Immature natural killer cell (primary cell): ENCODE measurements at places on chromosomes 6 and 20. TPM values are rescaled to one million over a fixed set of nuclear protein-coding genes. Genes with fewer than 3 reads are reported as not detected.

DNA sequence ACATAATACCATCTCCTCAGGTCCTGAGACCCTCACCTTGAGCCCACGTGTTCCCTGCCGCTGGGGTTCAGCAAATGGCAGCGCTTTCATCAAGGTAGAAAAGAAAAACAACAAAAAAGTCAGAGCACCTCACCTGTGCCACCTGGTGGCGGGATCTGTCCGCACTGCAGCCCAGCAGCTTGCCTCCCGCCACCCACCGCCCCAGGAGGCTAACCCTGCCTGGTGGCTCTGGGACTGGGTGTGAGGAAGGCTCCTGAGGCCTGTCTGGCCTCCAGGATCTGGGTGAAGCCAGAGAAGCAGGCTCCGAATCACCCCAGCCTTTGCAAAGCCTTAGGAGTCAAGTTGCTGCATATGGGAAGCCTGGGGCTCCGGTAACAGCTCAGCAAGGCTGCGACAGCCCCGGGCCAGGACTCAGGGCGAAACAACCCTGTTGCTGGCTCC is 270.8 kb downstream of the BMP7 start:
- DNase-seq, result no peak
- peaks cover 8% of the 10 kb centered on the region for H3K27me3 ChIP-seq
- H3K36me3 ChIP-seq, result no peaks in the 10 kb centered on the region
- H3K4me3 ChIP-seq, result no peak overlapping the region

GRCh38 chr20:47215653-47216397 is 140.7 kb downstream of the ZMYND8 start:
- H3K27me3 ChIP-seq, result peaks cover 3% of the 10 kb centered on the region
- H3K4me1 ChIP-seq, result peaks cover 13% of the 10 kb centered on the region
- no peak overlapping the region for H3K27ac ChIP-seq
- H3K36me3 ChIP-seq, result peaks cover 40% of the 10 kb centered on the region
- no peak overlapping the region for H3K4me3 ChIP-seq
- no peak for DNase-seq

DNA sequence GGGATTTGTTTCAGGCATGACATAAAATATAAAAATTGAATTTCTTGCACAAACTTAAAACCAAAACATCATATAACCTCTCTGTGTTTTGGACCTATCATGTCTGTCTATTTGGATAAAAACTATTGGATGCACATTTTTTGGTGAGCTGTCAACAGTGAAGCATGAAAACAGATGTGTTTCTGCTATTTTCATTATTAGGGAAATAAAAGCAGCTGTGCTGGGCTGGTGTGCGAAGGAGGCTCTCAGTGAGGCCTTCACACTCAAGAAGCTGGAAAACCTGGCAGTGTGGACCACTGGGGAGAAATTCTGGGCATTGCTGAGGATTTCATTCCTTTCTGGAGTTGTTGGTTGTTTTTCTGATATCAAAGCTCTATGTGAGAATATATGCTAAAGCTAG is 395.3 kb downstream of the GJA1 start:
- no peaks in the 10 kb centered on the region for H3K4me1 ChIP-seq
- H3K36me3 ChIP-seq, result peaks cover 4% of the 10 kb centered on the region
- H3K4me3 ChIP-seq, result no peak overlapping the region

DNA sequence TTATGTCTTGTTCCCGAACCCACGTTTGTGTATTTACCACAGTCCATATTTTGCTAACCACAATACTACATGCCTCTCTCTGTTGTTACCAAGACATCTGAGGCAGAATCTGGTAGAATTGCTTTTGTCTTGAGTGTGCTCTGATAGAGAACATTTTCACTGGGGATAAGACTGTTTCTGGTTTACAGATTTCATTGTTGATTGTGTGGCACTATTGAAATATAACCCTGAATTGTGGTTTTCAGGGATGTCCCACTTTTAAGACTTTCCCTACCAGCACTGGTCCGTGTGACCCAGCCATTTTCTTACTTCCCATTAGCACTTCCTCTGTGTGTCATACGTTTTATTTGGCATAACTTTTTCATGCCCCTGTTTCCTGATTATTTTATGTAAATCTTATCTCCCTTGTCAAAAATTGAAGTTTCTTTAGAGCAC is 12.2 kb downstream of the NCOA7 start:
- H3K27ac ChIP-seq, result peak overlapping the region; percentile 54
- H3K4me1 ChIP-seq, result peaks cover 50% of the 10 kb centered on the region
- no peaks in the 10 kb centered on the region for H3K36me3 ChIP-seq
- peak overlapping the region; percentile 1 for H3K4me3 ChIP-seq
- H3K27me3 ChIP-seq, result no peaks in the 10 kb centered on the region

DNA sequence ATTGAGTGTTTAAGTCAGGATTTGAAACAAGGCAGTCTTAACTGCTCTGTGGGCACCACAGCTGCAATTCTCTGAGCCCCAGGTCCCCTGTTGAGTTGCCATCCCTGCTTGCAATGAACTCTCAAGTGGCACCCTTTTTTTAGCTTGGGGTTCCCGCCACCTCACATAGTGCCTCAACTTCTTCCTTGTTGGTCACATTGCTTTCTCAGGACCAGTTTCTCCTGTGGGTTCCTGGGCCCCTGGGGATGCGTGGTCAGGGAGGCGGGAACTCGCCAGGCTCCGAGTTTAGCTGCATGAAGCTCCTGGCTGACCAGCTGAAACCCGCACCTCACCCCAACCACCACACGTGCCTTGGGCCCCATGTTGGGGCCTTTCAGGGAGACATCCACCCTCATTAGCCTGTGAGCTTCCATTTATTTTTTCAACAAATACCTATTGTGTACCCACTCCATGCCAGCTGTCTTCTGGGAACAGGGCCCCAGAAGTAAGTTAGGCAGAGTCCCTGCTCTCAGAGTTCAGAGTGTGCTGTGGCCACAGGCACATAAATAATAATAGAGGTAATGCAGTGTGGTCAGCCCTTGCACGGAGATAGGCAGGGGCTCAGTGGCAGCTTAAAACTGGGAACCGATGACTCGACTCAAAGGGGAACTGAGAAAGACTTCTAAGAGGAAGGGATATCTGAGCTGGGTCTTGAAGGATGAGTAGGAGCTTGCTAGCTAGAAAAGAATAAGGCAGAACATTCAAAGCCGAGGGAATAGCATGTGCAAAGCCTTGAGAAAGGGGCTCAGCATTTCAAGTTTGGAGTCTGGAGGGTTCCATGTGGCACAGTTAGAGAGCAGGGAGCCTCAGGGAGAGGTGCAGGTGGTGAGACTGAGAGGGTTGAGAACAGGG is 33.9 kb upstream of the FAM83D start:
- H3K4me1 ChIP-seq, result peaks cover 51% of the 10 kb centered on the region
- peak overlapping the region; percentile 96 for H3K27ac ChIP-seq
- H3K36me3 ChIP-seq, result peaks cover 5% of the 10 kb centered on the region
- no peak for DNase-seq

DNA sequence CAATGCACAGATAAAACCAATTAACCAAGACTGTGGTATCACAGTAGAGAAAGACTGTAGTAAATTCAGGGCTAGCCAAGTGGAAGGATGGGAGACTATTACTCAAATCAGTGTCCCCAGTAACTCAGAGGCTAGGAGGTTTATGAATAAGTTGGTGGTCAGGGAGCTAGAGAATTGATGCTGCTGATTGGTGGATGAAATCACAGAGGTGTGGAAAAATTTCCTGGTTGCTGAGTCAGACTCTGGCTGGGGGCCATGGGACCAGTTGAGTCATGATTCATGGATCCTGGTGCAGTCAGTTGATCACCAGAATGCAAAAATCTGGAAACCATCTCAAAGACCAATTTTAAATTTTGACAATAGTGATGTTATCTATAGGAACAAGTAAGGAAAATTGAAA is 555.9 kb downstream of the C6orf118 start:
- peaks cover 4% of the 10 kb centered on the region for H3K36me3 ChIP-seq
- H3K4me1 ChIP-seq, result no peaks in the 10 kb centered on the region
- no peak overlapping the region for H3K27ac ChIP-seq

DNA sequence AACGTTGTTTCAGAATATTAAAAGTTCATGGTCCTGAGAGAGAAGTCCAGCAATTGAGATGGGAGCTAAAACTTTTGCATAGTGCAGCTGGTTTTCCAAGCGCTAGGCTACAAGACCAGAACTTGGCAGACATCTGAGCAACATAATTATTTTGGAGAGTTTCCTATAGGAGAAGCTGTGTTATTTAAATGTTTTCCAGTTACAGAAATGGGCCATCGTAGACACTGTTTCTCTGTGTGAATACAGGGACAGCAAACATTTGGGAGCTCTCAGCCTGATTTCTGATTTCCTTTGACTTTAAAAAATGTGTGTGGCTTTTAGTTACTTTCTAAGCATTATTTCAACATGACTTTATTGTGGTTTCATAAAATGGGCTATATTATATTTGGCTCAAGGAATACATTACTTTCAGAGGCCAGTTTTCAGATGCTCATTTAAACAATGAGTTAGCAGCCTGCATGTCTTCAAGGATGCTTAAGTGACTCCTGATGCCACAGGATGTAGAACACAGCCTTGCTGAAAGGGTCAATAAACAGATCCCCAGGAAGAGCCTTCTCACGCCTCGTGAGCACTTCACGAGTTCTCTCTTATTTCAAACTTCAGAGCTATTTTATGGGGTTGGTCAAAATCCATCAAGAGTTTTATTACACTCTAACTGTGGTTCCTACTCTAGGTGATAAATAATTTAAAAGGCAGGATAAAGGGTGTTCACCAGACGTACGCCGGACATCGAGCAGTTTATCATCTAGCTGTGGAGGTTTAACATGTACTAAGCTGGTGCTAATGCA is 193.8 kb downstream of the SMOC2 start:
- no peak overlapping the region for H3K4me3 ChIP-seq
- no peak overlapping the region for H3K27ac ChIP-seq
- H3K27me3 ChIP-seq, result peaks cover 11% of the 10 kb centered on the region
- DNase-seq, result no peak
- no peaks in the 10 kb centered on the region for H3K36me3 ChIP-seq

DNA sequence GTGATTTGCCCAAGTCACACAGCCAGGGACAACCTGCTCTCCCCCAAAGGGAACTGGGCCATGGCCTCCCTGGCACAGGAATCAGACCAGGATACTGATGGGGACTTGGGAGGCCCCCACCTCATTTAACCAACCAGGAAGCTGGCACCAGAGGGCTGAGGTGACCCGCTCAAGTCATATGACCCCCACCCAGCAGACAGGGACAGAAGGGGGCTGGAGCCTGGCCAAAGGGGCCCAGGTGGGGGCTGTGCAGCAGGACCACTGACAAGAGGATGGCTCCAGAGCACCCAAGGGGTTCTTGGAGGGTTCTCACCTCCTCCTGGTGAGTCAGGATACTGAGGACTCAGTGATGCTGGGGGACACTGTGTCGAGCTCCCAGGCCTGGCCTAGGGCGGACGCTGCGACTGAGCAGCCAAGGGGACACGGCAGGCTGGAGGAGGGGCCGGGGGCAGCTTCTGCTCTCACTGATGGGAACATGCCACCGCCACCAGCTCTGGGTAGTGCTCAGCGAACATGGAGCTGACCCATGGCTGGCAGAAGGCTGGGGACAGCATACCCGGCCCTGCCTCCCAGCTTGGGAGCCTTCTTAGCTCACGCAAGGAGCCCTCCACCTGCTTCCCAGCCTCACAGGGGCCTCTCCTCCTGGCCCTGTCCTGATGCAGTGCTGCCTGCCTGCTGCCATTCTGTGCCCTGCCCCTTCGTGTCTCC is 1.2 kb downstream of the CST7 start:
- H3K27ac ChIP-seq, result peak overlapping the region; percentile 99
- H3K4me1 ChIP-seq, result peaks cover 80% of the 10 kb centered on the region
- peak; percentile 42 for DNase-seq
- H3K4me3 ChIP-seq, result peak overlapping the region; percentile 98
- H3K36me3 ChIP-seq, result peaks cover 32% of the 10 kb centered on the region

DNA sequence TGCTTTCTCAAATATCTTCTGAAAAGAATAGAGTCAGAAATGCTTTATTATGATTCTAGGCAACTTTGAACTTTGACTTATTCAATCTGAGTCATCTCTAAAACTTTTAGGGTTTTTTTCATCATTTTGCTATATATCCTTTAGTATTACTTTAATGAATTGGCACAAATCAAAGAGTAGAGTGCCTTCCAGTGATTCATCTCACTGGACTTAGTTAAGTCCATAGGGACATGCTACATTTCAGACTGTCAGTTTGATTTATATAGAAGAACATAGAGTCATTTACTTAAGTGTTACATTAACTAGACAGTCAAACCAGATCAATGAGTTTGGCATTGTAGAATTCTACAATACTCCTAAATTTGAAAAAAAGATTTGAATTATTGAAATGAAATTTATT is 1235.7 kb upstream of the MAP3K7 start:
- DNase-seq, result no peak
- no peaks in the 10 kb centered on the region for H3K36me3 ChIP-seq
- no peak overlapping the region for H3K27ac ChIP-seq
- H3K4me1 ChIP-seq, result no peaks in the 10 kb centered on the region
- H3K4me3 ChIP-seq, result no peak overlapping the region

- H3K4me1 ChIP-seq, result no peaks in the 10 kb centered on the region
- DNase-seq, result no peak
- no peaks in the 10 kb centered on the region for H3K36me3 ChIP-seq
- no peak overlapping the region for H3K27ac ChIP-seq
- no peaks in the 10 kb centered on the region for H3K27me3 ChIP-seq
Measured at GRCh38 chr6:160831739-160832138, 129.7 kb downstream of the PLG start.

DNA sequence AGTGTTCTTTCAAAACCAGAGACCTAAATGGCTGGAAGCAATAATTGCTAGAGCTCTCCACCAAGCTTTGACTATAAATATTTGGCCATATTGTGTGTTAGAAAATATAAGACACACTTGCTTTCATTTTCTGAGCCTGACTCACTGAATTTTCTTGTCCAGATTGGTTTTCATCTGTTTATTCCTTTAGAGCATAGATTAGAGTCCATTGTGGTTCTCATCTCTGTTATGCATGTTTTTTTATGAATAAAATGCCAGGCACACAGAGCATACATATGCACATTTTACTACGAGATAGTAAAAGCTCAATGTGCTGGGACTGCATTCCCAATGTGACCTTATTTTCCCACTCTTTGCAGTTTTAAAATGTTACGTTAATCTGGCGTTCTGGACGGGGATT is 115.3 kb upstream of the MLIP start:
- no peak overlapping the region for H3K4me3 ChIP-seq
- DNase-seq, result no peak

The PTGIS gene
- not detected for polyA plus RNA-seq

The TRIM10 gene
- polyA plus RNA-seq, result not detected

The GTSF1L gene
- polyA plus RNA-seq, result not detected

The SLC17A2 gene
- not detected for polyA plus RNA-seq

The RPL10A gene
- 805 TPM for polyA plus RNA-seq
